ENCODE measurements at places on chromosomes 1 and 21.
A peak's percentile ranks its signal among the peaks of the same experiment; 100 is the strongest.

GRCh38 chr1:56484695-56485094 lies 94.7 kb downstream of the PLPP3 start:
- DNase-seq: no peak

DNA sequence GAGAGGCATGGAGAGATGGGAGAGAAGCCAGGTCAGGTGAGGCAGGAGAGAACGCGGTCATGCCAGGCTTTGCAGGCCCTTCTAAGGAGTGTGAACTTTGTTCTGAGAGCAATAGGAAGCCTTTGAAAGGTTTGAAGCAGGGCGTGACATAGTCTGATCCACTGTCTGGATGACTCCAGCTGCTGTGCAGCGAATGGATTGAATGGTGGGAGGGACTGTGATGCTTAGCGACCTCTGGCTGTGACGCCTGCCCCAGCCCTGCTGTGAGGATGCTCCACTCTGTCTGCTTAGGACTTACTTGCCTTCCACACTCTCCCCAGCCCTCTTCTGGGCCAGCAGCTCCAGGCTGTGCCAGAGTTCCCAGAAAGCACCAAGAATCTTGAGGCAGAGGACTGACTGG lies 41.8 kb upstream of the POU3F1 start:
- DNase-seq: no peak

- DNase-seq: peak; percentile 41
These were observed 27.1 kb downstream of the MAEL start for GRCh38 chr1:167016100-167016750.

DNA sequence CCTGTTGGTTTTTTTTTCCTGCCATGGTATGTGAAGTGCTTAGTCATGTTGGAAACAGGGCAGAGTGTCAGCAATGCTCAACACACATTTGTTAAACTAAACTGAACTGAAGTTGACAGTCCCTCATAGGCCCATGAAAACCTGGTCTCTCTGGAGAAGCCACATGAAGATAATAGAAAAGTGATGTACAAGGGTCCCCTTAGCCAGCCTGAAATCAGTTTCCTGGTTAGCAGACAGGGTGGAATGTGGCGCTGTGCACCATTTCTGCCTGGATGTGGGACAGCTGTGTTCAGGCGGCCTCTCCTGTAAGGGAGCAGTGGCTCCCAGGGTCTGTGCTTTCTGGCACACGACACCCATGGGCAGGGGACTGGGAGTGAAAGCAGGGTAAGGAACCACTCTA lies 9.9 kb upstream of the CHI3L1 start:
- no peak for DNase-seq

- DNase-seq: peak; percentile 18
These were observed 1.1 kb downstream of the C21orf58 start for GRCh38 chr21:46322351-46323226.

DNA sequence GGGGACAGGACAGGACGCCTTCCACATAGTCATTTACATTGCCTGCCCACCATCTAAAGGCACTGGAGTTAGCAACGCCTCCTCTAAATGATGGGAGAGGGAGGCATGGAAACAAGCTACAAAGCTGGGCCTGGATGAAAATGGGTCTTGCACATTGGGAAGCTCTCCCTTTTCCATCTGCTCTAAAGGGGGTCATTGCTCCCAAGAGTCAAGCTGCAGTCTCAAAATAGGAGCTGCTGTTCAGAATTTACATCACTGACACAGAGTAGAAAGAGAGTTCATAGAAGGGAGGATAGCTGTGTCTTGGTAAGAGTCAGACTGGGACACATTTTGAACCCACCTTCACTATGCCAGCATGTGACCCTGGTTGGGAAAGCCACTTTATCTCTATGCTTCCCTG lies 26.6 kb downstream of the RCSD1 start:
- DNase-seq: no peak

GRCh38 chr1:36609241-36610027 lies 126.7 kb upstream of the CSF3R start:
- DNase-seq: peak; percentile 82

DNA sequence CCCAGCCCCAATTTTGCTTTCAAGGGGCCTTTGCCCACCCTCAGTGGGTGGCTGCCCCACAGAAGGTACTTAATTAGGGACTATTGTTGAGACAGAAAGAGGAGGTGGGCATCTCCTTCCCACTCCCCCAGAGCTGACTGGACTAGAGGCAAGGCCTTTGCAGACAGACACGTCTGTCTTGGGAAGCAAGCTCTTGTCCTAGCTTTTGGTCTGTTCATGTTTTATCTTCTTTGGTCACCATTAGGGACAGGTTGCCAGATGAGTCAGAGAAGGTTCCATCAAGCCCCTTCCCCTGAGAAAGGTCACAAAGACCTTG lies 27.7 kb downstream of the PTAFR start:
- DNase-seq: no peak

DNA sequence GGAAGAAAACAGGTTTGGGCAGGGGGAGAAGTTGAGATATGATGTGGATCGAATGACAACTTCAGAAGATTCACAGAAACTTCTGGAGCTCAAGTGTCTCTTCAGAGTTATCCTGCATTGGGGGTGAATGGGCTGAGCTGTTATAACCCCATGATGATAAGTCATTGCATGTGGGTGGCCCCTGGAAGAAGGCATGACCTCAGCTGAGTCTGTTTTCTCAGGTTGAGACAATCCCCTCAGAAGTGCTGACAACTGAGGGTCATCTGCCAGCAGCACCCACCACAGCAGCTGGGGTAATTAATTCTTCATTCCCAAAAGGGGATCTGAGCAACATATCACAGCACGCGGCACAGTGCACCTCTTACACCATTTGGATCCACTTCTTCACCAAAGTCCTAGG lies 138.6 kb upstream of the CAMK1G start:
- DNase-seq: no peak

DNA sequence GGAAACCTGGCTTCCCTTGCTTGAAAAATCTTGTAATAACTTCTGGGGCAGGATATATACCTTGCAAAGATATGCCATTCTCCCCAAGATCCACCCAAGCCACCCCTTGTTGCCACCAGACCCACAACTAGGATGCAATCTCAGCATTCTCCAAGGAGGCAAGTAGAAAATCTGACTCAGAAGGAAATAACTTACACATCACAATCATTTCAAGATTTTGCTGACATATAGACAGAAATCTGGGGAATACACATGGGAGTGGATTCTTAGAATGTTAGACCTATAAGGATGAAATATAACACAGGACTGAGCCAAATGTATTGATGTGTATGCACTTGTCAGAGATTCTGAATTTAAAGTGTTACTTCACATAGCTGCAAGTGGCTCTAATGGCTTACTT lies 14.8 kb upstream of the ZDHHC18 start:
- DNase-seq: no peak

DNA sequence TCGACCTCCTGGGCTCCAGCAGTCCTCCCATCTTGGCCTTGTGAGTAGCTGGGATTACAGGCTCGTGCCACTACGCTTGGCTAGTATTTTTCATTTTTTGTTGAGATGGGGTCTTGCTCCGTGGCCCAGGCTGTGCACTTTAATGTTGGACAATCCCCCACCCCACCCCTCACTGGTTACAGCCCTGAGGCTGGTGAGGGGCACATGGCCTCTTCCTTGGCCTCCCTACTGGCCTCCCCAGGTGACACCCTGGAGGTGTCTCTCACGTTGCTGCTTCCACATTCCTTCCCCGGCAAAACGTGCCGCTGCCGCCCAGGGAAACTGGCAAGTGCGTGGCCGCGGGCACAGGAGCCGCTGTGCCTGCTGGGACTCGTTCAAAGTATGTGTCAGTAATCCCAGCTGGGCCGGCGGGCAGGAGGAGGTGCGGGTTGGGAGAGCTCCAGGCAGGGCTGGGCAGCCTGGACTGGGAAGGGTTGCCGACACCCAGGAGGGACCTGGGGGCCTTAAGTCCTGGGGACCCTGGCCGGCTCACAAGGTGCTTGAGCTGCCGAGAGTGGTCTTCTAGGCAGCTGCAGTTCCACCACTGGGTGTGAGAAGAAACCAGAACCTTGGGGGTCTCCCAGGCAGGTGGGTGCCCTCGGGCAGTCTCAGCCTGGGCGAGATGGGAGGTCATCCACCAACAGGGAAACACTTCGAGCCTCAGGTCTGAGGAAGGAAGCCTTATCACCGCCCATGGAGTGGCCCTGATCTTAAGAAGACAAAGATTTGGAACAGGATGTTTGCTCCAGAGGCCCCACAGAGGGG lies 6.5 kb downstream of the WNT3A start:
- DNase-seq: no peak

DNA sequence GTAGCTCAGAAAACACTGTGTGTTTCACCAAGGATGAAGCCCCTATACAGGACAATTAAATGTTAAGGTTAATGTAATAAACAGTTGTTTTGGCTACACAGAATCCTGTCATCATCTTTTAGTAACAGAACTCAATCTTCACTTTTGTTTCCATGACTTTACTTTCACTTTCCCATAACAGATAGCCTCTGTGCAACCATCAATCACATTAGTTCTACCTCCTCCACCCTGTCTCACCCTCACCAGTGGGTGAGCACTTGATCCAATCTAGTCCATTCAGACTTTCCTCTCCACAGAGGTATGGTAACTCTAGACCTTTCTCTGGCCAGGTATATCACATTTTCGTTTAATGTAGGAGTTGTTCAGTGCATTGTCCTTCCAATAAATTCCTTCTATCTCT lies 1018.5 kb downstream of the ADGRL2 start:
- peak; percentile 7 for DNase-seq

DNA sequence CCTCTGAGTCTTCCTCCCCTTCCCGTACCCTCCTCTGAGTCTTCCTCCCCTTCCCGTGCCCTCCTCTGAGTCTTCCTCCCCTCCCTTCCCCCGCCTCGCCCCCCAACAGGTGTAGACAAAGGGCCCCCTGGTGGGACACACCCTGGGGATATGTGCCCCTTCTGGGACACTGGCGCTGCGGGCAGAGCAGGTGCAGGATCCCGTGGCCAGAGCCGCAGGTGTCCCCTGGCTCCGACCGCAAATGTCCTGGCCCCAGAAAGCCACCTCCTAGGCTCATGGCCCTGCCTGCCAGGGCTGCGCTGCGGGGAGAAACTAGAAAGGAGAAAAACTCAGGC lies 51.5 kb upstream of the ARHGEF16 start:
- DNase-seq: no peak

DNA sequence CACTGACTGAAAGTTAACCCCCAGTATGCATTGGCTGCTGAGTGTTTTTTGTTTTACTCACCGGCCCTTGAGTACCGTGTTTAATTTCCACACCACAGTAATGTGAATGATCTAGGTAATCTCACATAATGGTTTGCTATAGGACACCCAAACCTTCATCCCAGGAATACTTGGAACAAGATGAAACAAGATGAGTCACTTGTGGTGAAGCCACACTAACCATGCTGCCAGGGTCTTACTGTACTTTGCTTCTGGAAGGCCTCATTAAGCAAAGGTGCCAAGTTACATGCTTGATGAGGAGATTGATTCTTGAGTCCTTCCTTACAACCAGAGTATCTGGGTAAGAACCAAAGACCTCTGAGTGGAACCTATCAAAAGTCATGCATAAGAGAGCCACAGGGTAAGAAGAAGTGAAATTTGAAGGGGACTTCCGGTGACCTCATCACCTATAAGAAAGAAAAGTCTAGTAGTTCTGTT lies 163.3 kb downstream of the NRIP1 start:
- DNase-seq: no peak

DNA sequence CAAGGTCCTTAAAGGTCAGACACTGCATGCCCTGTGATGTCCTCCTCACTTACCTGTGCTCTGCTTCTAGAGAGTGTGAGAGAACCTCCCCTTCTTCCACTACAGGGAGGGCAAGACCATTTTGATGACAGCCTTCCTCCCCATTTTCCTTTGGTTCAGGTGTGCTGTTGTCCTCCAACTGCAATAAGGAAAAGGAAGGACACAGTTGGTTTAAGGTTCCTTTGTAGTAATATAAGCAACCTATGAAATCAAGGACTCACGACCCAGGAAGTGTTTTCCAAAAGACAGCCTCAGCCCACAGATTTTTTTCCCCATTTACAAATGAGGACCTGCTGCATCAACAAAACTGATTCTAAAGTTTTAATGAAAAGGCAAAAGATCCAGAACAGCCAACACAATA lies 6.6 kb upstream of the CCDC17 start:
- DNase-seq: no peak

- peak; percentile 46 for DNase-seq
These were observed 70.3 kb upstream of the PRDX6 start for GRCh38 chr1:173406783-173407230.

GRCh38 chr1:4396551-4396950 lies 257.9 kb upstream of the AJAP1 start:
- DNase-seq: no peak

DNA sequence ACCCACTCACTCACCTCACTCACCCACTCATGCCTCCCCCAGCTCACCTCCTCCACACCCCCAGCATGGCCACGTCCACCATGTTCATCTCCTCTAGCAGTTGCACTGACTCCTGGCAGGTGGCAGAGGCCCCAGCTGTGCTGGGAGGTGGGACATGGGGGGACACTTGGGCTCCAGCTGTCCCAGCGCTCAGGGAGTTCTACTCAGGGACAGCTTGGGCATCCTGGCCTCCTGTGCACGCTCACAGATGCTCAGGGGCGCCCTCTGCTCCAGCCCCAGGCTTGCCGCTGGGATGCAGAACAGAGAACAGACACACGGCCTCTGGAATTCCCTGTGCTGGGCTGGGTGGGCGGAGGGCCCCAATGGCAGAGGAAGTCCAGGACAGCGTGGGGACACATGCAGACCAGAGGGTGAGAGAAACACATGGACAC lies 5.2 kb downstream of the KRTAP10-8 start:
- DNase-seq: no peak

DNA sequence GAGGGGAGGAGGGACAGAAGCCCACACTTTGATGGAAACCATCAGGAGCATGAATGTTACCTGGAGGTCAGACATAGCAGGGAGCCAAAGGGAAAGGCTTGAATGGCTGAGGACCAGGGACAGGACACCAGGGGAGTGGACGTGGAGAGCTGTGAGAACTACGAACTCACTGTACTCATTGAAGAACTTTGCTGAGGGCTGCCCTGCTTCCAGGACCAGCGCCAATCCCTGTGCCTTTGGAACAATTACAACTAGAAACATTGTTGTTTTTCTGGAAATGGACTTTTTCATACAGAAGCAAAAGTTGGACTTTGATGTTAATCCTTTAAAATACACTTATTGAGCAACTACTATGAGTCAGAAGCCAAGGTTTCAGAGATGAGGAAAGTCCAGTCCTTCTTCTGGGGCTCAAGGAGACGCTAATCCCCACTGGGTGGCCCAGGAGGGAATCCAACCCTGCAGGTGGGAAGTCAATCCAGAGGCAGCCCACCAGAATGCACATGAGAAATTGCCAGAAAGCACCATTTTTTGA lies 12.9 kb downstream of the TSPAN2 start:
- DNase-seq: no peak

GRCh38 chr1:197967066-197967465 lies 49.9 kb downstream of the LHX9 start:
- no peak for DNase-seq

Data from common myeloid progenitor, CD34-positive (primary cell).